ENCODE measurements at places on chromosomes 3 and 15.

DNA sequence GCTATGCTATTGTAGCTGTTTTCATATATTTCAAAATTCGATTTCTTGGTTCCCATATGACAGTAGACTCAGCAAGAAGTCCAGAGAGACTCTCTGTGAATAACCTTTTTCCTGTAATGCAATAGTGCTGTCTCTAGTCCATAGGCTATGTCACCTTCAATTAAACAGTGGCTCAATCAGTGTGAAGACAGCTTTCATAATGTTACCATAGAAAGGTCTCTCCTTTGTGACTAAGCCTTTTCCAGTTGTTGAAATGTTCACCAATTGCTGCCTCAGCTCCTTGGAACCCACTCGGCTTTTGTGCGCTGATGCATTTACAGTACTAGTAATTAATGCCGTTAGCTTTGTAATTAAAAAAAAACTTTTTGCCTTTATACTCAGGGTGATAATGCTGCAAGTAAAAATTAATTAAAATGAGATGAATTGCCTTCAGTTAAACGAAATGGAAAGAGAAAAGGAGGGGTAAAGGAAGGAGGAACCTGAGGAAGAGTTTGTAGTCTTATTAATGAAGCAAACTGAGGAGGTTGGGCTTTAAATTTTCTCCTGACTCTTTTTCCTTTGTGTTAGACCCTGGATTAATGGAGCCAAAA lies 214.8 kb downstream of the LSAMP start:
- peak; percentile 65 for DNase-seq

GRCh38 chr15:94620632-94621031 lies 389.3 kb downstream of the MCTP2 start:
- DNase-seq, result no peak

- DNase-seq, result no peak
Observed at GRCh38 chr3:127742580-127742979, 69.8 kb downstream of the ABTB1 start.

GRCh38 chr15:51243774-51244173 lies 94.6 kb downstream of the CYP19A1 start:
- no peak for DNase-seq

DNA sequence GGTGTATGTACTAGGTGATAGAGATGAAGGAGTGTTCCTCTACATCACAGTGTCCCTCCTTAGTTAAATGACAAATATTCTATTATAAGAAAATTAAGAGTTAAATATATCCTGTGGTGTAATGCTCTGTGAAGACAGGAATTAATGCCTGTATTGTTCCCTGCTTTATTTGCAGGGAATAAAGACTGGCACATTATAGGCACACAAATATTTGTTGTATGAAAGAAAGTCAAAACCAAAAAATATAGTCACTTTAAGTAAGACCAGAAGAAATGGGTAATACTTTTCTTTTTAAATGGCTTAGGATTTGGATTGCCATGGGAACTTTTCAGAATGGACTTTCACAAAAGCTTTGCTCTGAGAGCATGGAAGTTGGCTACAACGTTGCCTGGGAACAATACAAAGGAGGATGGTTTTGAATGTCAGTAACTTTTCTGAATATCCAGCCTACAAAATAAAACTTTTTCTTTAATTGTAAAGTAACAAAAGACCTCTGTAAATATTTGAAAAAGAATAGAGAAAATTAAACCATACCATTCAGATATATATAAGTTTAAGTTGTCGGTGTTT lies 158.0 kb upstream of the P2RY1 start:
- no peak for DNase-seq

DNA sequence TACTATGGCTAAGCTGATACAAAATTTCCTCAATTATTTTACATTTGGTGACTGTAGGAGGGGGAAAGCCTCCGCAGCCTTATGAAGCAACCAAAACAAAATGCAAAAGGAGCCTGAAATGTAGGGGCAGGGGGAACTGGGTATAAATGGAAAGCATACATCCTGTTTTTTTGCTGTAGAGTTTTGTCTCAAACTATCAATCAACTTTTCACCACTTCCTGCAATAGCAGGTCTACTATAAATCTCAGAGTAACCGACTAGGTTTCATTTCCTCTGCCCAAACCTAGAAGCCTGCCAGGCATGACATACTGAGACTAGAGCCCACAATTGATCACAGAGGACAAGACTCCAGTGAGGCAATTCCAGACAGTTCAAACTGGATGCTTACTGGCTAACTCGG lies 91.3 kb downstream of the SHQ1 start:
- DNase-seq, result no peak

GRCh38 chr3:141114816-141115460 lies 63.8 kb downstream of the SPSB4 start:
- DNase-seq, result no peak

- DNase-seq, result peak; percentile 73
Observed at GRCh38 chr15:62066663-62067447, at the start of gene C2CD4A. C2CD4A (plus strand) TSS chr15:62066977; CDS start chr15:62067614, 637 bp downstream.

- DNase-seq, result no peak
Observed at GRCh38 chr3:120364821-120365220, 15.7 kb upstream of the LRRC58 start.
